ENCODE measurements at places on chromosomes 6 and 20.
A peak's percentile ranks its signal among the peaks of the same experiment; 100 is the strongest.

DNA sequence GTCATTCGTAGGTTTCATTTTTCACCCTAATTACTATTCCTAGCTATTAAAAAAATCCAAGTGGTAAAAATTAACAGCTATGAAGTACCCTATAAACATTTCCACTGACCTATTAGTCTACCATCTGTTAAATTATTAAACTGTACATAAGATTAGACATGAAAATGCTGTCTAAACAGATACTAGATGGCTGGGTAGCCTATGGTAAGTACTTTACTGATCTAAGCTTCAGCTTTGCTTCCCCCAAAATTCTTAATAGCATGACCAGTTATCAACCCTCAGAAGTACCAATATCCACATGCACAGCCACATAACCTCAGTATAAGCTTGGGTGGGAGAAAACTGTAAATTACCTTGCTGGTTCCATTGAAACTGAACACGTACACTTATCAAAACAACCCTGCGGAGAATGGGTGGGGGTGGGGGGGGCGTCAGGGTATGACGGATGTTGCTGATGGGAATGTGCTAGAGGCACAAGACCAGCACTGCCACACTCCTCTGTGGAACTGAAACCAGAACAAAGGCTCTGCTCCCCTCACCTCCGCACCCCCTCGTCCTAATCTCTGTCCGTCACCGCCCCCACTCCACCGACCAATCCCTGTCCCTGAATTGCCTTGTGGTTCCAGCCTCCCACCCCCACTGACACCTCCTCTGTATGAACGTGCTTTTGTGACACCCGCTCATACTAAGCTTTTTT, 45.3 kb downstream of the B4GALT5 start:
- DNase-seq: no peak

DNA sequence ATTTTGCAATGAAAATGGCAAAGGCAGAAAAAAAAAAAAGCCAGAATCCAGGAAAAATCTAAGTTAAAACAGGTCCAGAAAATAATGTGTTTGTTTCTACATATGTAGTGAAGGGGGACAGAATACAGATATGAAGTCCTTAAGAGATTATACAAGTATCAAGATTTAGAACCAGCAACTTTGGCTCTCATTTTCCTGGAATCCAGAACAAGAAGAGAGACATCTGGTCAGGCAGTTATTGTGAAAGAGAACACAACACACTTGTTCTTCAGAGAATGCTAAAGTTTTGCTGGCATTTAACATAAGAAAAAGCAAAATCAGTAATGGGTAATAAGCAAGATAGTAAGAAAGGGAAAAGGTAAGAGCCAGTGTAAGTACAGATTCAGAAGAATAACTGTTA, 21.1 kb downstream of the BAG2 start:
- DNase-seq: no peak

GRCh38 chr6:145814035-145814500, 527 bp downstream of the FBXO30 start:
- DNase-seq: peak; percentile 77

- DNase-seq: no peak
These were observed 25.2 kb upstream of the FYN start for GRCh38 chr6:111898452-111898851.

GRCh38 chr20:62063315-62063980, 2.2 kb downstream of the TAF4 start:
- DNase-seq: peak; percentile 64

DNA sequence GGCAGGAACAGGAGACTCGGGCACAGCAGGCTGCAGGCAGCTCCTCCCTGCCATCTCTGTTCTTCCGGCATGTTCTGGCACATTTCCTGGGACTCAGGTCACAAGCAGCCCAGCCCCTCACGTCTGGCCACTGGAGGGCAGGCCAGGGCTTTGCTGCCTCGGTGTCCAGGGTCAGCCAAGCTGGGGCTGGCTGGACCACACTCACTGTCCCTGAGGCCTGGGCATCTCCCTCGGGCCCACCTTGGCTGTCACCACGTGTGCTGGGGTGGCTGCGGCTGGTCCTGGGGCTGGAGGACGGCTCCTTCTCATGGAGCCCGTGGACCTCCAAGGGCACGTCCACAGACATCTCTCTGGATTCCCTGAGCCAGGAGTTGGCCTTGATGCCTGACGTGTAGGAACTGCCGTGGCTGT, 18.5 kb downstream of the FRMD1 start:
- DNase-seq: peak; percentile 75

DNA sequence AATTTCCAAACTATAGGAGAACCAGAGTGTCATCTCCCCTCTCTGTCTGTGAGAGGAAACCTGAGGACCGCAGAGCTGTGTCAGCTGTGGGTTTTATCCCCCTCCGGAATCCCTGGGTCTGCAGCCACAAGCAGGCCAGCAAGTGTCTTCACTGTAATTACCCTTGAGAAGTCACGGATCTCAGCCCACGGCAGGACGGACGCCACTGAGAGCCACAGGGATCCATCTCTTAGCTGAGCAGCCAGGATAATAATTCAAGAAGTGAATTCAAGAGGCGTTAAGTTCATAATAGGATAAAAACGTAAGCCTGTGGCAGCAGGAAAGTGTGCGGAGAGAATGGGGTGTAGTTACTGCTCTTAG, 37.0 kb downstream of the DLL1 start:
- no peak for DNase-seq

- peak; percentile 45 for DNase-seq
These were observed 95.0 kb downstream of the AK9 start for GRCh38 chr6:109595998-109596397.

- DNase-seq: no peak
These were observed 53.5 kb upstream of the BMP6 start for GRCh38 chr6:7672066-7673062.

- no peak for DNase-seq
These were observed 47.9 kb upstream of the IL17A start for GRCh38 chr6:52138284-52138683.

GRCh38 chr20:51980277-51980676, 178.0 kb upstream of the SALL4 start:
- DNase-seq: no peak

DNA sequence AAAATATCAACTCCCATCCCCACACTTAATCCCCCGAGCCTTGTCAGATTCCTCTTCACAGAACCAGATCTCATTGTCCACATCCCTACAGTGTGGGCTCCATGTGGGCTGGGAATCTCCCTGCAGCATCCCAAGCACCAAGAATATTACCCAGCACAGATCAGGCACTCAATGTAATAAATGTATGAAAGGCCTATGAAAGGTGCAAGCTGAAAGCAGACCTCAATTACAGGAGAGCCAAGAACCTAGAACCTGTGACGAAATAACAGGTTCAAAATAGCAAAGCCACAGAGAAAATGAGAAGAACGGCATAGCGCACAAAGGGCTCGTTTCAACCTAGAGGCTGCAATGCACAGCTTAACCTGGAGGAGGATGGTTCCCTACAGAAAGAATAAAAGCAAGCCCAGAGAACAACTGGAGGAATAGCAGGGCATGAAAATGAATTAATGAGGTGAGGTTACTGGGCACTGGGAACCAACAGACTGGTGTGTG, 3.1 kb downstream of the SLC23A2 start:
- no peak for DNase-seq

DNA sequence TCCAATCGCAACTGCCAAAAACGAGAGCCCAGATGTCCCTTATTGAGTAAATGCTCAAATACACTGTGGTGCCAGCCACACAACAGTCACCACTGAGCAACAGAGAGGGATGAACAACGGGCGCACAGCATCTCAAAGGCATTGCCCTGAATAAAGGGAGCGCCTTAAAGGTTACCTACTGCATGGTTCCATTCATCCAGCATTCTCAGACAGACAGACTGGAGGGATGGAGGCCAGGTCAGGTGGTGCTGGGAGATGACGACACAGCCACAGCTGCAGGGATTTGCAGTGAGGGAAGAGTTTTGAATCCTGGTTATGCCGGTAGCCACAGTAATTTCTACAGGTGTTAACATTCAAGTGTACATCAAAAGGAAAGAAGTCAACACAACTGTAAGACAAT, 615.5 kb upstream of the AGPAT4 start:
- DNase-seq: no peak

All from mesenchymal stem cell (in vitro differentiated cells and primary cell).